Stimulated activated CD8-positive, alpha-beta memory T cell treated with anti-CD3 and anti-CD28 coated beads, Interleukin-7, amount 100 ng/mL, for 24 hours (primary cell): ENCODE measurements at places on chromosomes 4 and X.

- DNase-seq: no peak
Observed at GRCh38 chr4:24965627-24966026, 52.8 kb upstream of the CCDC149 start.

- DNase-seq: no peak
Observed at GRCh38 chrX:131068945-131069719, 11.0 kb downstream of the ARHGAP36 start.

- no peak for DNase-seq
Observed at GRCh38 chrX:5823903-5824302, 404.8 kb downstream of the NLGN4X start.

DNA sequence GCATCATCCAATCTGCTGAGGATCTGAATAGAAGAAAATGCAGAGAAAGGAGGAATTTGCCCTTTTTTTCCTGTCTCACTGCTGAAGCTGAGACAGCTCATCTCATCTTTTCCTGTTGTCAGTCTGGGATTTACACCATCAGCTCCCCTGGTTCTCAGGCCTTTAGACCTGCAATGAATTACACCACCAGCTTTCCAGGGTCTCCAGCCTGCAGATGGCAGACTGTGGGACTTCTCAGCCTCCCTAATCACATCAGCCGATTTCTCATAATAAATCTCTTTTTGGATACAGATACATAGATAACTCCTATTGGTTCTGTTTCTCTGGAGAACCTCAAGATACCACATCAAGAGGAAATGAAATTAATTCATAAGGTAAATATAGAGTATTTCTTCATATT is 134.6 kb upstream of the MAB21L2 start:
- no peak for DNase-seq
